ENCODE measurements at places on chromosomes 13 and 19.

GRCh38 chr19:33724721-33725060 is 72.0 kb upstream of the KCTD15 start:
- DNase-seq: no peak
- no peaks in the 10 kb centered on the region for H3K36me3 ChIP-seq
- no peak overlapping the region for H3K27ac ChIP-seq
- peaks cover 2% of the 10 kb centered on the region for H3K4me1 ChIP-seq
- H3K4me3 ChIP-seq: no peak overlapping the region

DNA sequence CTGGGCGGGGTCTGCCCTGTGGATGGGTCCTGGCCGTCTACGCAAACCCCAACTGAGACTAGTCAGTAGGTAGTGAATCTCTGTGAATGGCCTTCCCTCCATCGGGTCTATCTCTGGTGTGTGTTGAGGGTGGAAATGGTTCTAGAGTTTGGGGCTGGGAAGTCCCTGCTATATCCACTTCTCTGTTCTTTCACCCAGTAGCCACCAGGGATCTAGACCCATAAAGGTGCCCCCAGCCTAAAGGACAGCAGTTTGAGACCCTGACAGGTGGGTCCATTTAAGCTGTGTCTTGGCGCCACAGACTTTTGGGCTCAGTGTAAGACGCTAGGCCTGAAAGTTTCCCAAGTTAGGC is 57.7 kb downstream of the ZNF568 start:
- no peak for DNase-seq
- no peaks in the 10 kb centered on the region for H3K27me3 ChIP-seq
- peak overlapping the region; percentile 69 for H3K4me3 ChIP-seq
- peaks cover 14% of the 10 kb centered on the region for H3K36me3 ChIP-seq

GRCh38 chr19:46404055-46404752 is 9.2 kb downstream of the CCDC8 start:
- H3K4me1 ChIP-seq: peaks cover 24% of the 10 kb centered on the region
- H3K27me3 ChIP-seq: peaks cover 26% of the 10 kb centered on the region
- peak; percentile 74 for DNase-seq
- peak overlapping the region; percentile 64 for H3K27ac ChIP-seq
- peak overlapping the region; percentile 77 for H3K4me3 ChIP-seq
- no peaks in the 10 kb centered on the region for H3K36me3 ChIP-seq

- no peak for DNase-seq
- no peak overlapping the region for H3K4me3 ChIP-seq
- H3K27me3 ChIP-seq: no peaks in the 10 kb centered on the region
- peaks cover 68% of the 10 kb centered on the region for H3K36me3 ChIP-seq
- H3K27ac ChIP-seq: no peak overlapping the region
- peaks cover 1% of the 10 kb centered on the region for H3K4me1 ChIP-seq
These were observed 70.2 kb downstream of the KLF2 start for GRCh38 chr19:16394681-16395375.

- no peaks in the 10 kb centered on the region for H3K27me3 ChIP-seq
- DNase-seq: no peak
- no peak overlapping the region for H3K27ac ChIP-seq
- H3K4me3 ChIP-seq: no peak overlapping the region
- peaks cover 2% of the 10 kb centered on the region for H3K4me1 ChIP-seq
These were observed 38.7 kb downstream of the SIAH3 start for GRCh38 chr13:45812695-45813372.

- peaks cover 19% of the 10 kb centered on the region for H3K4me1 ChIP-seq
- H3K27me3 ChIP-seq: no peaks in the 10 kb centered on the region
- DNase-seq: peak; percentile 91
- H3K4me3 ChIP-seq: no peak overlapping the region
These were observed 90.9 kb downstream of the SIPA1L3 start for GRCh38 chr19:37997911-37998344.

GRCh38 chr13:44140888-44141724 is 232.5 kb upstream of the SERP2 start:
- DNase-seq: no peak
- H3K4me1 ChIP-seq: peaks cover 6% of the 10 kb centered on the region
- H3K4me3 ChIP-seq: peak overlapping the region; percentile 76
- peak overlapping the region; percentile 89 for H3K27ac ChIP-seq

DNA sequence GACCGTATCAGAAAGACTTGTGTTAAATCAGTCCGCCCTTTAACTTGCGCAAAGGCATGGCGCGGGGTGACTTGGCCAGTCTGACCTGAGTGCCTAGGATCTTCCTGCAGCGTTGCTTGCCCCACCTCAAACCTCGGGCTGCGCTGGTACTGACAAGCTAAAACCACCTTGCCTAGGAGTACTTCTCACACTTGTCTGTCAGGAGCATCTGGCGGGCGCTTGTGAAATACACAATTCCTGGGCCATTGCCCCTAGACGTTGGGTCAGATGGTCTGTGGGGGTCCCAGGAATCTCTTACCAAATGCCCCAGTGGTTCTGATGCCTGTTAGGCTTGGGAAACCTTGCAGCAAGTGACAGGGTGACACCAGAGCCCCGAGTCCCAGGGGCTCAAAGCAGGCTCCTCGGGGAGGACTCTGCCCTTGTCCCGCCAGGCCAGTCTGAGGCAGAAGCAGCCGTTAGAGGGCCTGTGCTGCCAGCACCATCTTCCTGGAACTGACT is 12.9 kb downstream of the CEBPG start:
- peaks cover 20% of the 10 kb centered on the region for H3K4me1 ChIP-seq
- H3K27me3 ChIP-seq: no peaks in the 10 kb centered on the region
- H3K36me3 ChIP-seq: peaks cover 11% of the 10 kb centered on the region
- DNase-seq: no peak
- H3K27ac ChIP-seq: no peak overlapping the region

GRCh38 chr13:28657784-28658538 is 969 bp upstream of the POMP start:
- H3K4me3 ChIP-seq: peak overlapping the region; percentile 95
- H3K27me3 ChIP-seq: no peaks in the 10 kb centered on the region

DNA sequence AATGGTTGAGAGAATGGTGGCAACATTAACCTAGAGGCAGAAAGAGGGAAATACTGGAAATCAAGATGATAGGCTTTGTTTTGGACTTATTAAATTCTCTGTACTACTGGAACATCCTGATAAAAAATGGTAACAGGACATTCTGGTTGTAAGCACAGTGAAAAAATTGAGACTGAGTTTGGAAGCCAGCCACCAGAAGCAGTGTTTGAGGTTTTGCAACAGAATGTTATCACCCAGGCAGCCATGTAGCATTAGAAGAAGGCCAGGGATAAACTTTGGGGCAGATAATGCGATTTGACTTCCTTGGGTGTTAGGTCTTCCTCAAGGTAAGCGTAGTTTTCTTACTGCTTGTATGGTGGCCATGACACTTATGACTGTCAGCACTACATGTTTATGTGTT is 307.4 kb downstream of the ATP8A2 start:
- no peak for DNase-seq
- no peaks in the 10 kb centered on the region for H3K36me3 ChIP-seq
- H3K4me3 ChIP-seq: no peak overlapping the region
- H3K27me3 ChIP-seq: no peaks in the 10 kb centered on the region

DNA sequence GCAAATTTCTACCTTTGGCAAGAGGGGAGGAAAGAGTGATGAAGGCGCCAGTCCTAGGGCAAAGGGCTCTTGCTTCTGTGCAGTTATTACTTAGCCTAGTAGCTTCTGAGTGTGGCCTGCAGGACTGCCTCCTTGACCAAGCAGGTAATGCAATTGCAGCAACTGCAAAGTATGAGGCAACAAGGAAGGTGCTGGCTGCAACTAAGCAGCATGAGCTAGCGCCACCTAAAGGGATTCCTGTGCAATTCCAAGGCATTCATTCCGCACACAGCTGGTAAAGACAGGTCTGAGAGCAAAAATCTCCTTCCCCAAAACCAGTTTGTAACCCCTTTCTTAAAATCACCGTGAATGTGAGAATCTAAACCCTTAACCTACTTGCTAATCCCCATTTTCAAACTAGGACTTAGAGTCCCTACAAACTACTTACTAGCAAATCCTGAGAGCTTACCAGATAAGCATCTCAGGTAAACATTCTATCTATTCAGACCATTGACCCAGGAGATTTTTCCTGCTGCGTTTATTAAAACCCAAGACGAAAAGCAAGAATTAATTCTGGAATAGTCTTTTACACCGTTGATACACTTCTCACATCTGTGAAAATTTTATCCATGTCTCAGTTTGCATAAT is 62.9 kb downstream of the DCT start:
- H3K4me3 ChIP-seq: no peak overlapping the region
- DNase-seq: peak; percentile 33
- no peaks in the 10 kb centered on the region for H3K4me1 ChIP-seq
- no peaks in the 10 kb centered on the region for H3K36me3 ChIP-seq

DNA sequence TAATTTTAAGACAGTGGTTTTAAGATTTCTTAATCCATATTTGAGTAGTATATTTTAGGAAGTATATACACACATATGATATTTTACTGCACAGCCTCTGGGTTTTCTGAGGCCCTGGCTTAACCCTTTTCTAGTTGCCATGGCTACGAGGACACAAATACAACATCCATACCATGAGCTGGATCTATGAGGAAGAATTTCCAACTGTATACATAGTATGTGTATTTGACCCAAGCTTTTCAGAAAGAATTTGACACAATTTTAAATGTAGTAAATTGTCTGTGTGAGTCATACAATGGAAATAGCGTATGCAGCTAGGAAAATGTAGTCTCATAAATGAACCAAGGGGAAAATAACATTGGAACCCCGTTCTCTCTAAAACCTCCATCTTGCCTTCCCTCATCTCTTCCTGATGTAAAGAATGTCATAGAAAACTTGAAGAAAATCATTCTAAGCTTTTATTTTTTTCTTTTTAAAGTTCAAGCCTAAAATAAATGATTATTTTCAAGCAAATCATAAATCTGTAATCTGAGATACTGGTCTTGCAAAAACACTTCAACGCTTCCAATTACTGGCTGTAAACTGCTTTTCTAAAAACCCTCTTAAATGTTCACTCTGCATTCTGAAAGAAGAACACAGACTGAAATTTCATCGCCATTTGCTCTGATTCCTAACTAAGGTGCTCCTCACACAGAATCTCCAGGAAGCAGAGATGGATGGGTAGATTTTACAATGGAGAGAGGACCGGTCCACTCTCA is 172.4 kb downstream of the LACC1 start:
- peaks cover 8% of the 10 kb centered on the region for H3K4me1 ChIP-seq
- no peaks in the 10 kb centered on the region for H3K36me3 ChIP-seq
- H3K27me3 ChIP-seq: peaks cover 23% of the 10 kb centered on the region
- peak; percentile 92 for DNase-seq
- H3K27ac ChIP-seq: peak overlapping the region; percentile 48

DNA sequence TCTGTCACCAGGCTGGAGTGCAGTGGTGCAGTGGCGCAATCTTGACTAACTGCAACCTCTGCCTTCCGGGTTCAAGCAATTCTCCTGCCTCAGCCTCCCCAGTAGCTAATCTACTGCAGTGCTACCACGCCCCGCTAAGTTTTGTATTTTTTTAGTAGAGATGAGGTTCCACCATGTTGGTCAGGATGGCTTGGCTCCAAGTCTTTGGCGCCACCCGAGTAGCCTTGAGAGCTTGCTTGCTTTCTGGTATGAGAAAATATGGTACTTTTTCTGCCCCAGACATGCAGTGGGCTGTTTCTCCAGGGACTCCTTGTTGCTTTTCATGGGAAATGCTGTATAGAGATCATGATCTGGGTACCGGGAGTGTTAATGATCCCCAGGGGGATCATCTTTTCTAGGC is 34.5 kb upstream of the GTF3A start:
- DNase-seq: no peak
- H3K27ac ChIP-seq: no peak overlapping the region
- peaks cover 42% of the 10 kb centered on the region for H3K27me3 ChIP-seq
- no peaks in the 10 kb centered on the region for H3K36me3 ChIP-seq

- H3K27me3 ChIP-seq: peaks cover 21% of the 10 kb centered on the region
- no peak for DNase-seq
- no peak overlapping the region for H3K4me3 ChIP-seq
- peaks cover 18% of the 10 kb centered on the region for H3K4me1 ChIP-seq
These were observed 1.4 kb downstream of the SH2D3A start for GRCh38 chr19:6765738-6766356.

DNA sequence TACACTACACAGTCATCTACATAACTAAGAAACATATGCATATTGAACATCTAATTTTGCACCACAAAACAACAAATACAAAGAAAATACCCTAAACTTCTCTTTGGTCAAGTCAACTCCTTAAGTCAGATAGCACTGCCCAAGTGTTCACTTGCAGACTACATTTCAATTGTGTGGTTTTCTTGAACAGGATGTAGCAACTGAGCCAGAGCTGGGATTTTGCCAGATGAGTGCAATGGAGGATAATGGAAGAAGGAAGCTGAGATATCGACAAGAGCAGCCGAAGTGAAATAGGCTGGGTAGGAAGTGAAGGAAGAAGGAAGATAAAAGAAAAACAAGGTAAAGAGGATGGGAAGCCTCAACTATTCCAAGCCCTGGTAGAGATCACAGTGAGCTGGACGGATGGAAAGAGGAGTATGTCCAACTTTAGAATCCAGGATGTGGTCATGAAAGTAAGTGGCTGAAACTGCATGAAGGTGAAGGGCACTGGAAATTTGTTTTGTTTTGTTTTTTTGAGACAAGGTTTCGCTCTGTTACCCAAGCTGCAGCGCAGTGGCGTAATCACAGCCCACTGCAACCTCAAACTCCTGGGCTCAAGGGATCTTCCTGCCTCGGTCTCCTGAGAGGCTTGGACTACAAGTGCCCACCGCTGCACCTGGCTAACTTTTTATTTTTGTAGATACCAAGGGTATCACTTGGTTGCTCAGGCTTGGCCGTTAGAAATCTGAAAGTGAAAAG is 15.0 kb downstream of the NUFIP1 start:
- H3K27ac ChIP-seq: no peak overlapping the region
- H3K4me3 ChIP-seq: no peak overlapping the region
- H3K4me1 ChIP-seq: no peaks in the 10 kb centered on the region
- H3K27me3 ChIP-seq: no peaks in the 10 kb centered on the region
- peak; percentile 41 for DNase-seq

GRCh38 chr13:33228648-33229445 is 56.7 kb downstream of the STARD13 start:
- no peak overlapping the region for H3K4me3 ChIP-seq
- H3K4me1 ChIP-seq: peaks cover 16% of the 10 kb centered on the region
- no peaks in the 10 kb centered on the region for H3K27me3 ChIP-seq
- peaks cover 12% of the 10 kb centered on the region for H3K36me3 ChIP-seq
- peak; percentile 96 for DNase-seq

DNA sequence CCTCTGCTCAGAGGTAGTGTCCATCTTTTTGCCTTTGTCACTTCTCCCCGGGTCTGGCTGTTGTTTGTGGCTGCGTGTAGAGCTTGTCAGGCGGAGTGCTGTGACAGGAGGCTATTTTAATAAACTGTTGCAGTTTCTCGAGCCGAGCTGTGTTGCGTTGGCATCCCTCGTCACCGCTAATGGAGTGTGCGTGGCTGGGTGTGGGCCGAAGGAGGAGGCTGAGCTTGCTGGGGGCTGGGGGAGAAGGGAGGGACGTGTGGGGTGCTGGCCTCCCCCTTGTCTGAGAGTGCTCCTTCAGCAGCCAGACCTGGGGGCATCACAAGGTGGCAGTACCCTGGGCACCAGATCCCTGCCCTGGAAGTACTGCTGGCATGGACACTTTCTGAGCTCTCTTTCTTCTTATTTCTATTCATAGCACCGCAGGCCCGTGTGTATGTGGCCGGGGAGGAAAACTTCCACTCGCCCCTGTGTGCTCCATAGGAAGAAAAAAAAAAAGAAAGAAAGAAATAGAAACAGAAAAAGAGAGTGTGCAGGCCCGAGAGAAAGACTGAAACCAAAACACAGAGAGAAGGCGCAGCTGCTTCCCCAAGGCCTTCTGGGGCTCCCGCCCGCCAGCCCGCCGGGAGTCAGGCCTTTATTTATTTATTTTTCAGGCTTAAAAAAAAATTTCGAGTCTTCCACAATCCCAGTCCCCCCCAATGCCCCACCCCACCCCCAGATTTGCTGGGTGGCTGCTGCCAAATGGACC is 27.0 kb downstream of the NFIX start:
- H3K27ac ChIP-seq: no peak overlapping the region
- peak; percentile 36 for DNase-seq
- peaks cover 80% of the 10 kb centered on the region for H3K27me3 ChIP-seq
- H3K4me1 ChIP-seq: peaks cover 20% of the 10 kb centered on the region
- H3K36me3 ChIP-seq: no peaks in the 10 kb centered on the region

All from mesenchymal stem cell (in vitro differentiated cells and primary cell).